ENCODE measurements at places on chromosomes 6 and 20.

DNA sequence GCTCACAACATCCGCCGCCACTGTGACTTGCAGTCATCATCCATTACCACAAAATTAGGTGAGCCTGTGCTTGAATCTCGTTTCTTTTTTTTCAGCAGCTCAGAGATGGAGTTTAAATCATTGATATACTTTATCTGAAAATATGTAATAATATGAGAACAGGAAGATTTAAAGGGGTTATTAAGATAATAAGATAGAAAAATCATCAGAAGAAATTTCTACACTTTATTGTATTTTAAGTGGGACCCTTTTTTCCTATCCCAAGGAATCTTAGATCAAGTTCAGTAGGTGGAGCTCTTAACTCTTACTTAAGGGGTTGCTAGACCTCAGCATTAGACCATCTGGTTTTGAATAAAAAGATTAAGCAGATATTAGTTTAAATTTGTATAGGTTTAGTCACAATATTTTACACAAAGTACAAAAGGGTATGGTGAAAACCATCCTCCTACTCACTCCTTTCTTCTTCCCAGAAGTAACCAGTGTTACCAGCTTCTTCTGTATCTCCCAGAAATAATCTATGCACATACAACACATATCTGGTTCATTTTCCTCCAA lies 9.4 kb upstream of the NCOA7 start:
- no peak for DNase-seq

- no peak for DNase-seq
Measured at GRCh38 chr6:93571346-93571745, 152.0 kb upstream of the EPHA7 start.

- DNase-seq, result no peak
Measured at GRCh38 chr20:45595235-45595634, 16.2 kb upstream of the WFDC8 start.

DNA sequence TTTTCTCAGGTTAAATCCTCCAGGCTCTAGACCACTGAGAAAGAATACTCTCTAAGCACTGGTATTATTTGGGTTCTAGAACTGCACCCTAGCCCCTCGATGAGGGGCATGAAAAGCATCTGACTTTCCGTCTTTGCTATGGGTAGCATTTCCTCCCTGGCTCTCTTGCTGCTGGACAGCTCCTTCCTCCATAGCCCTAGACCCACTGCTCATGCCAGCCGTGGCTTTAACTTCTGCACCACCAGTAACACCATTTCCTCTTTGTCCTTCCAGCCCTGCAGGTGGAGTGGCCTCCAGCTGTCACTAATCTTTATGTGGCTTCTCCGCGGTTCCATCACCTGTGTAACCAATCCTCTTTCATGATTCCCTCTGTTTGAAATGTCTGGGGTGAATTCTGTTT lies 194.9 kb downstream of the SCP2D1 start:
- DNase-seq, result no peak

GRCh38 chr20:45067087-45067486 lies 33.8 kb downstream of the KCNS1 start:
- DNase-seq, result no peak

DNA sequence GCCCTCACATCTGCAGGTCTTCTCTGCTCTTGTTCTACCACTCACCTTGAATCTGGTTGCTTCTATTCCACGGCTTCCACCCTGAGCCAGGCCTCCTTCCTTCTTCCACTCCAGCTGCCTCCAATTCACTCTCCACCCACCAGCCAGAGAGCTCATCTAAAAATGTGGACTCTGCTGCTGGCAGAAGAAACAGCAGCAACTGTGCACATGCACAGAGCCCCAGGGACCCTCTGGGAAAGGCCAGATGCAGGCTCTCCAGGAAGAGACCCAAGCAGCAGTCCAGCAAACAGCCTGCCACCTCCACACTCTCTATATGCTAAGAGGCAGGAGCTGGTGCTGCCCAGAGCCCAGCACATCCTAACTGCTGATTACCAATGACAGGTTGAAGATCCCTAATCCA lies 162.6 kb upstream of the TOP1 start:
- no peak for DNase-seq

- no peak for DNase-seq
Measured at GRCh38 chr20:62897666-62898065, 28.6 kb downstream of the DIDO1 start.

GRCh38 chr6:21732731-21733130 lies 139.2 kb downstream of the SOX4 start:
- no peak for DNase-seq

DNA sequence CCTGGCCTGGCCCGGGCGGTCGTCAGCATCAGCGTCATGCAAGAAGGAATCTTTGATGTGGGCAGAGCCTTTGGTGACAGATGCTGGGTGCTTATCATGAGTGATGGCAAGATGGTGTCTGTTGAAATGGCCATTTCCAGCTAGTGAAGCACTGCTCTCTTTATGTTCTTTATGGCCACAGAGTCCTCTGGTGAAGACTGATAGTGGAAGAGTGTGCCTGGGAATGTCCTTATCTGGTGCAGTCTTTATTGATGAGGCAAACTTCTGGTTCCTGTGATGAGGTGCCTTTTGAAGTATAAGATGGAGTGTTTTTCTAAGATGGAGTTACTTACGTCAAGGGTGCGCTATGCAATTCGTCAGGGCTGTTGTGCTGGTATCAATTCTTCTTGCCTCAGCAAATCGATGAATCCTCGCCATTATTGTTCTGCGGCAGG lies 22.6 kb upstream of the CCR6 start:
- DNase-seq, result no peak

DNA sequence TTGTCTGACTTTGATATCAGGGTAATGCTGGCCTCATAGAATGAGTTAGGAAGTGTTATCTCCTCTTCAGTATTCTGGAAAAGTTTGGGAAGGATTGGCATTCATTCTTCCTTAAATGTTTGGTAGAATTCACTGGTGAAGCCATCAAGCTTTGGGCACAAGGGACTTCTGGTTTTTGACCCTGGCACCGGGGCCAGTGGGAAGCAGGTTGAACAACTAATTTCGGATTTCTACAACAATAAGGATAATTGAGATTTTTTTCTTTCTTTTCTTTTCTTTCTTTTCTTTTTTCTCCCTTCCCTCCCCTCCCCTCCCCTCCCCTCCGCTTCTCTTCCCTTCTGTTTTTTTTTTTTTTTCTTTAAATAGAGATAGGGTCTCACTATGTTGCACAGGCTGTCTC lies 70.4 kb downstream of the EFCAB8 start:
- DNase-seq, result no peak

- no peak for DNase-seq
Measured at GRCh38 chr6:29919506-29920445, 22.6 kb upstream of the HLA-A start.

- DNase-seq, result no peak
Measured at GRCh38 chr6:144066741-144067484, 28.5 kb downstream of the SF3B5 start.

GRCh38 chr6:121544691-121545090 lies 109.2 kb downstream of the GJA1 start:
- DNase-seq, result no peak

DNA sequence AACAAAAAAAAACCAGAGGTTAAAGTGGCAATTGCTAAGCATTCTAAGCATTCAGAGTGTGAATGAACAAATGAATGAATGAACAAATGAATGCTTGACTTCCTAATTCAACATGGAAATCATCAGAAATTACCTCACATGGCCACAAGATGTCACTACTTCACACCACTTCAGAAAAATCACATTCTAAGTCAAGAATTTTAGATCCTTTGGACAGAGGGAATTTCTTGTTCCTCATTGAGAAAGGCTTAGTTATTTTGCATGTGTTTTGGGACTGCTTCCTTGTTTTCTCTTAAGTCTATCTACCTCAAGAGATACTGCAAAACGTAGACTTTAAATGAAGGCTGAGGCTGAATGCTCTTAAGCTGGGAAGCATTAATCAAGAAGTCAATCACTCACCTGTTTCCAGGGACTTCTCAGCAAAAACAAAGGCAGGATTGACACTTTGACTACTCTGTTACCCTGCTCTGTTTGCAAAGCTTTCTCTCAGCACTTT lies 120.2 kb downstream of the MBOAT1 start:
- DNase-seq, result no peak

DNA sequence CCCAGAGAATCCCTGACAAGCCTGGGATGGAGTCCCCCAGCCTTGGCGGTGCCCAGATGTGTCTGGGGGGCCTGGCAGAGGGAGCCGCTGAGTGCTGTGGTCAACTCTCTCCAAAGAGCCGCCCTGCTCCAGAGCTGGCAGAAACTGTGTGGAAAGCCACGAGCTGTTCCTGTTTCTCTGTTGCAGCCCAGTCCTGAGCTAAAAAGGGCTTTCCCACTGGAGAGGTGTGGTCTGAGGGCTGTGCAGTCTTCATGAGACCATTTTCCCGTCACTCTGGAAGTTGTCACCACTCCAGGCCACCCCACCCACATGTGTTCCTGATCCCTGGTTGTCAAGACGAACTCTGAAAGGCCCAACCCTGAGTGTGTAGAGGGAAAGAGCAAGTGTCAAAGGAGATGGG lies 99.7 kb upstream of the KCNK16 start:
- no peak for DNase-seq

- no peak for DNase-seq
Measured at GRCh38 chr20:63547725-63548480, at the start of gene SRMS. TSS of gene SRMS (minus strand) at chr20:63547749. CDS start at chr20:63547463, 286 bp downstream.

DNA sequence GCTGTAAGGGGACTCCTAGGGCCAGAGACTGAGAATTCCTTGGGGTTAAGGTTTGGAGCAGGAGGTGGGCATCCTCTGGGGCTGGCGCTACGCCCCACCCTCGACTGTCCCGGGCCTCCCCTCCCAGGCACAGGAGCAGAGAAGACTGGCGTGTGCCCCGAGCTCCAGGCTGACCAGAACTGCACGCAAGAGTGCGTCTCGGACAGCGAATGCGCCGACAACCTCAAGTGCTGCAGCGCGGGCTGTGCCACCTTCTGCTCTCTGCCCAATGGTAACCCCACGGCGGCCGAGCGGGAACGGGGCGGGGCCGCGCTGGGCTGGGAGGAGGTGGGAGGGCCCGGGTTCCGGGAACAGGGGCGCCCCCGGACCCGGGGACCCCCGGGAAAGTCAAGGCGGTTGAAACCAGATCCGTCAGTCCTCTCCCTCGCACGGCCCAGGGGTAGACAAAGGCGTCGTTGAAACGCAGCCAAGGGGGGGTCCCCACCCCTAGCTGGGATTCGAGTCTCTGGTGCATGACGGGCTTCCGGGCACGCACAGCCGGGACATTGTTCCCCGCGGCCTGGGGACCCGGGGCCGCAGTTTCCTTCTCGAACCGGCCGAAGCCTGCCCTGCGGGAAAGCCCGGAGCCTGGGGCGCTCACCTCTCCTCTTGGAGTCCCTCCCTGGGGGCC lies 844 bp downstream of the WFDC2 start:
- DNase-seq, result no peak

DNA sequence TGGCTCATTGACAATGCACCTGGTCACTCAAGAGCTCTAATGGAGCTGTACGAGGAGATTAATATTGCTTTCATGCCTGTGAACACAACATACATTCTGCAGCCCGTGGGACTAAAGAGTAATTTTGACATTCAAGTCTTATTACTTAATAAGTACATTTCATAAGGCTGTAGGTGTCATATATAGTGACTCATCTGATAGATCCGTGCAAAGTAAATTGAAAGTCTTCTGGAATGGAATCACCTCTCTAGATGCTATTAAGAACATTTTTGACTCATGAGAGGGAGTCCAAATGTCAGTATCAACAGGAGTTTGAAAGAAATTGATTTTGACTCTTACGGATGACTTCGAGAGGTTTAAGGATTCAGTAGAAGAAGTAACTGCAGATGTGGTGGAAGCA lies 267.9 kb downstream of the CLVS2 start:
- DNase-seq, result no peak

DNA sequence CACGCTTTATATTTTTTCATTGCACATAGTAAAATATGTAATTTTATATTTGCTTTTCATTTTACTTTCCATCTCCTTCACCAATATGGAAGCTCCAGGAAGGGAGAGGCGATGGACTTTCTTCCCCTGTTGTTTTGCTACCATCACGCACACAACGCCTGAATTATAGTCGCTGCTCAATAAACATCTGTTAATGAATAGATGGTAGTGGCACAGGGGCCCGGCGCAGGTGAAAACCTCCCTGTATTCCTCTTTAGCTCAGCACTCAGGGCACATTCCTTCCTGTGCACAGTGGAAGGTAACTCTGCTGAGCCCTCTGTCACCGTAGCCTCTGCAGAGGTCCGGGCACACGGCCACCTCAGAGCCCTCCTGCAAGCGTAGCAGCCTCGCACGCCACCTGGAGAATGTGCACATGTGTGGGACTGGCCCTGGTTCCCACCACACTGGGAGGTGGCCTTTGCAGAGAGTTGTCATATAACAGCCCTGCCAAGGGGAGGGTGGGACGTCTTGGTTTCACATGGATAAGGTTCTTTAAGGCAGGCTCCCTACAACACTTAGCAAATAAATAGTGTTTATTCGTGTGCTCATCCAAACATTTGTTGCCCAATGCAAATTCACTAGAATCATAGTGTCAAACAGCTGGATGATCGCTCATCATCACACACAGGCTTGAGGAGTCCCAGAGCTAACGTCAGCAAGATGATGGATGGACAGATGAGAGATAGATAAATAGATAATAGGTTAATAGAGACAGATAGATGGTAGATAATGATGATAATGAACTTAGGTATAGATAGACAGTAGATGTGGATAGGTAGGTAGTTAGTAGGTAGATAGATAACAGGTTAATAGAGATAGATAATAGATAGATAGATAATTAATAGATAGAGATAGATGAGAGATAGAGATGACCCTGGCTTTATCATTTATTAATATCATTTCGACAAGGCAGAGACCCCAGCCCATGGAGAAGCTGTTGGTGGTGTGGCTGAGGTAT lies 32.3 kb upstream of the AFDN start:
- no peak for DNase-seq

- DNase-seq, result no peak
Measured at GRCh38 chr6:96943555-96944215, 19.2 kb downstream of the KLHL32 start.

DNA sequence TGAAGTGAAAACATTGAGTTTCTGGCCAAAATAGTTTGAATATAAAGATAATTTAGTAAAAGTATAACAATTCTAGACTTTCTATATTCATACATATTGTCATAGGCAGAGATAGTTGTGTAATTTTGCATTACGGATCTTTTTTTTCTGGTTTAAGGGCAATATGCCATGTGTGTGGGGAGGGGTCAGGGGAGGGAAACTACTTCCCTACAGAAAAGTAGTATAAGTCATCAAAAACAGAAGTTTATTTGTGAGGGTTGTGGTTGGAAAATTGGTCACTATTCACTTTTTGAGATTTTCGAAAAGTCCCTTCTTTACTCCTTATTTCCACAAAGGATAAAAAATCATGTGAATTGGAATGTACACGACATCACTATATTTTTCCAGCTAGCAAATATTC lies 288.2 kb upstream of the PREP start:
- no peak for DNase-seq

GRCh38 chr6:129381885-129382284 lies 328.1 kb downstream of the ARHGAP18 start:
- DNase-seq, result no peak

GRCh38 chr20:5369629-5370028 lies 52.9 kb upstream of the PROKR2 start:
- DNase-seq, result no peak

Measured in activated CD8-positive, alpha-beta memory T cell treated with anti-CD3 and anti-CD28 coated beads for 4 hours (primary cell).